ENCODE measurements at places on chromosomes 5 and 9.

DNA sequence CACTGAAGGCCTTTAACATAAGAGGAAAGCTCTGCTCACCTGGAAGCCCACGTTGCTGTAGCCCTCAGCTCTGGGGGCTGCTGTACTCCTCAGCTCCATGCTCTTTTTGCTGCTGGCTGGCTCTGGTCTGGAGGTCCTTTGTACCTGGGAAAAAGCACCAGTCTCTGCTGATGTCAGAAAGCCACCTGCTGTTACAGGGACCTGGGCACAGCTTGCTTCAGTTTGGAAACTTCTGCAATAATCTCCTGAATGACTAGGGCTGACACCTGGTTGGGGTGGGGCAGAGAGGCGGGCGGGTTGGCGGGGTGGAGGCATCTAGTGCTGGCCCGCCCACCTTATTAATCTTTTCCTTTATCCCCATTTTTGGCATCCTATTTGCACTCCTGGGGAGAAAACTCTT lies at the start of gene SLC28A3:
TSS of gene SLC28A3 (minus strand) at position 224 of the 400 bp plus-strand sequence. CDS start at position 99, 125 bp downstream.
- DNase-seq, result no peak

GRCh38 chr9:112193572-112194288 lies 18.6 kb upstream of the SUSD1 start:
- DNase-seq, result peak; percentile 48

GRCh38 chr5:16937503-16938161 lies 1.5 kb upstream of the MYO10 start:
- no peak for DNase-seq

DNA sequence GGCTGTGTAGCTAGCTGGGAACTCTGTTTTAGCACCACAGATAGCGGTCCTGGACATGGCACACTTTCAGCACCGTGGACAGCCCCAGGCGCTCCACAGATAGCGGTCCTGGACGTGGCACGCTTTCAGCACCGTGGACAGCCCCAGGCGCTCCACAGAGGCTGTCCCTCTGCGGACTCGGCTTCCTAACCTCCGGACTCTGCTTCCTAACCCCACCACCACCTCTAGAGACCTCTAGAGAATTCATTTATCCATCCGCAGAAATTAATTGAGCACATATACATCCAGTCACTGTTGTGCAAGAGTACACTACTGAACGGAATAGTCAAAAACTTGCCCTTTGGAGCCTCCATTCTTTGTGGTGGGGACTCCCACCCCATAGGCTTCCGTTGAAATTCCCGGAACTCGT lies 27.4 kb downstream of the UNC5A start:
- peak; percentile 96 for DNase-seq

GRCh38 chr9:137198051-137198901 lies 2.3 kb downstream of the TPRN start:
- DNase-seq, result no peak

DNA sequence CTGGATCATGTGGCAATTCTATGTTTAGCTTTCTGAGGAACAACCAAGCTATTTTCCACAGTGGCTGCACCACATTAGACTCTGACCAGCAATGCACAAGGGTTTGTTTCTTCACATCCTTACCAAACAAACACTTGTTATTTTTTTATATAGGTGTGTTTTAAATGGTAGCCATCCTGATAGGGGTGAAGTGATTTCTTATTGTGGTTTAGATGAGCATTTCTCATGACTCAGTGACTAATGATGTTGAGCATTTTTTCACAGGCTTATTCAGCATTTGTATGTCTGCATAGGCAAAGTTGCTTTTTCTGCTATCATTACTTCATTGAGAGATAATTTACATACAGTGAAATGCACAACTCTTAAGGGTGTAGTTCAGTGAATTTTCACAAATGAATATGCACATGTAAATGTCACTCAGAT lies 36.0 kb downstream of the ANKRD33B start:
- DNase-seq, result no peak

GRCh38 chr9:35001803-35002502 lies 12.4 kb downstream of the DNAJB5 start:
- no peak for DNase-seq

DNA sequence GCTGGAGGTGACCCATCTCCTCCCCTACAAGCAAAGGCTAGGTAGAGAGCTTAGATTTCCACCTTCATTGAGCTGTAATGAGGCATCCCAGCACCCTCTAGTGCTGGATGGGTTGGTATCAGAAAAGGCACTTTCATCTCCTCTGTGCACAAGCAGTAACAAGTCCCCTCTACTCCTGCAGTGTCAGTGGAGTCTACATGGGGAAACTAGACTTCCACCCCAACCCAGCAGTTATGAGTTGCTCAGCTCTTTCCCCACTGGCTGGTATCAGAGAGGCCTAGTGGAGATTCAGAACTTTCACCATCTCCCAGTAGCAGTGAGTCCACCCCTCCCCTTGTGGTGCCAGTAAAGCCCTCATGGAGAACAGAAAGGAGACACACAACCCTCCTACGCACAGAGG lies 17.9 kb downstream of the FCN1 start:
- no peak for DNase-seq

- DNase-seq, result peak; percentile 76
Observed at GRCh38 chr5:147578228-147579024, 68.6 kb upstream of the DPYSL3 start.

- no peak for DNase-seq
Observed at GRCh38 chr9:90251316-90251715, 391.3 kb downstream of the DIRAS2 start.

DNA sequence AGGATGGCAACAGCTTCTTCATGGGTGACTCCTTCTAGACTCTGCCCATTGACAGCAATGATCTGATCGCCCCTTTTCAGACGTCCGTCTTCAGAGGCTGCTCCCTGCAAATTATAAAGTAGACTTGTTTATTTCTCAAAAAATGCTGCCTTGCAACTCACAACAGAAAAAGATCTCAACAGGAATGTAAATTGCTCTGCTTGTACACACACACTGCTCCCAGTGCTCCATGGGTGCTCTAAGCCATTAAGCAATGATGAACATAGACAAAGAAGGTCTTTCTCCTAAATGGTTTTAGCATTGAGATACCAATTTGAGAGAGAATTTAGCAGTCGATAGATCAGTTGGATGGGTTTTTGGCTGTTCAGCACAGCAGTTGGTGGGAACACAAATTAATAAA lies 172.5 kb downstream of the MPDZ start:
- DNase-seq, result no peak

DNA sequence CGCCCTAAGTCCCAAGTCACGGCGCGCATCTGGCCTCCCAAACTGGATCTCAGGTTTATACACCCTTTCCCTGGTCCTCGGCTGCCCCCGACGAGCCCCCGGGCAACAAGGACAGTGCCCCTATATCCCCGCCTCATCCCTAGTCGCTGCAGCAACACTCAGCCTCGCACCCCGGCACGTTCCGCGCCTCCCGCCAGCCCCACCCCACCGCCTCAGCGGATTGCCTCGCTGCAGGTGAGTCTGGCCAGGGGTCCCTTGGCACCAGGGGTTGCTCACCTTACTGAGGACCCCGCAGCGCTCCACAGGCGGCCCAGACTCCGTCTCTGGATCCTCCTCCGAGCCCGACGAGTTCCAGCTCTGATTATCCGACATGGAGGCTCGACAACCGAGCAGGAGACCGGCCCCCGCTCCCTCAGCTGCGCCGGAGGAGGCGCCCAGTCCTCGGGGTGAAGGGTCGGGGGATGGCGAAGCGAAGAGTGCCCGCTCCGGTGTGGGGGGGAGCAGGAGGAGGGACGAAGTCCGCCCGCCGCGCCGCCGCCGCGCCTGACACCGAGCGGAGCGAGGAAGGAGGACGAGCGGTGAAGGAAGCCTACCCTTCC lies 494 bp downstream of the CERT1 start:
- peak; percentile 73 for DNase-seq

DNA sequence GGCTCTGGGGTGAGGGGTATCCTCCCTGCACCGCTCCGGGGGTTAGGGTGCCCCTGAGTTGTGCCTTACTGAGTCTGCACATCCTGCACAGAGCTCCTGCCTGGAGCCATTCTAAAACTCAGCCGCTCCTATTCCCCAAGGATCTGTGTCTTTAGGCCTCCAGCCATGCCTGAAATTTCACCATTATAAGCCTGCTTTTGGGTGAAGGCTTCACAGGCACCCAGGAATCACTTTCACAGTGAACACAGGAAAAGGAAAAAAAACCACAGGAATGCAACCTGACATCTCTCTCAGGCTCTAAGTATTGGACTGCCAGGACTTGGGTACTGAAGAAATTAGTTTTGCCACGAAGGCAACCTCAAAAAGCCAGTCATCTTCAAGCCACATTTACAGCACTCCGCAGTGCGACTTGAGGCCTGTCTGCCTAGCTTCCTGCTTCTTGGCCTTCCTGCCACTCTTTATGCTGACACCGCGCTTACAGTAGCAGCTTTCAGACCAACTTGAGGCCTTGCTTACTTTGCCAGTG lies 30.9 kb downstream of the GALNT10 start:
- DNase-seq, result peak; percentile 17

DNA sequence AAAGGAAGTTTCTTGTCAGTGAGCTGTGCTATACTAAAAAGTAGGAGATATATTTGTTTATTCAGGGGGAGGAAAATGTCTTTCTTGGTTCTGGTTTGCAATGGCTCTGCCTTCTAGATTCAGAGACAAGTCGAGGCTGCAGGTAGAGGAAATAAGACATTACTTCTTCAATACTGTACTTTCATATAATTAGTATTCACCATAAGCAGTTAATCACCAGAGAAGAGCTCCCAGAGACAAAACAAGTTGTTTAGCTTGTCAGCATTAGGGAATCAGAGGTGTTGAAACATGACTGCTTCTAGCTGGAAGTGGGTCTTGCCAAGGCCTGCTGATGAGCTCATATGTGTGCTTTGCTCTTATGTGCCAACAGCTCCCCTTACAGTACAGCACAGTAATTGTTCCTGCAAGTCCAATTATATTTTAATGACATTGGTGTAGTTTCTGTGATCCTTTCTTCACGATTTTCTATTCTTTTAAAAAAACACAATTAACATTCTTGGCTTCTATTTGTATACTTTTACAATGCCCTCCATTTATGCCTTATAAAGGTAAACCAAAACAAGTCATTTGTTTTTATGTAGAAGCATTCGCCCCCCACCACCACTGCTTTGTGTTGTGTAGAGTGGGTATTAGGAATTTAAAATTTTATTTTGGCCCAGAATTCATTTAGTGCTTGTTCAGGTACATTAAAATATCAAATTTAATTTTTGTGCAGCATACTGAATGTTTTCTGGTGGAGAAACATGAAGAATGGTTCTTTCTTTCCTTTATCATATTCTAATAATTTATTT lies 112.2 kb downstream of the RPS23 start:
- peak; percentile 80 for DNase-seq

GRCh38 chr5:72552041-72552557 lies 44.9 kb upstream of the ZNF366 start:
- DNase-seq, result no peak

DNA sequence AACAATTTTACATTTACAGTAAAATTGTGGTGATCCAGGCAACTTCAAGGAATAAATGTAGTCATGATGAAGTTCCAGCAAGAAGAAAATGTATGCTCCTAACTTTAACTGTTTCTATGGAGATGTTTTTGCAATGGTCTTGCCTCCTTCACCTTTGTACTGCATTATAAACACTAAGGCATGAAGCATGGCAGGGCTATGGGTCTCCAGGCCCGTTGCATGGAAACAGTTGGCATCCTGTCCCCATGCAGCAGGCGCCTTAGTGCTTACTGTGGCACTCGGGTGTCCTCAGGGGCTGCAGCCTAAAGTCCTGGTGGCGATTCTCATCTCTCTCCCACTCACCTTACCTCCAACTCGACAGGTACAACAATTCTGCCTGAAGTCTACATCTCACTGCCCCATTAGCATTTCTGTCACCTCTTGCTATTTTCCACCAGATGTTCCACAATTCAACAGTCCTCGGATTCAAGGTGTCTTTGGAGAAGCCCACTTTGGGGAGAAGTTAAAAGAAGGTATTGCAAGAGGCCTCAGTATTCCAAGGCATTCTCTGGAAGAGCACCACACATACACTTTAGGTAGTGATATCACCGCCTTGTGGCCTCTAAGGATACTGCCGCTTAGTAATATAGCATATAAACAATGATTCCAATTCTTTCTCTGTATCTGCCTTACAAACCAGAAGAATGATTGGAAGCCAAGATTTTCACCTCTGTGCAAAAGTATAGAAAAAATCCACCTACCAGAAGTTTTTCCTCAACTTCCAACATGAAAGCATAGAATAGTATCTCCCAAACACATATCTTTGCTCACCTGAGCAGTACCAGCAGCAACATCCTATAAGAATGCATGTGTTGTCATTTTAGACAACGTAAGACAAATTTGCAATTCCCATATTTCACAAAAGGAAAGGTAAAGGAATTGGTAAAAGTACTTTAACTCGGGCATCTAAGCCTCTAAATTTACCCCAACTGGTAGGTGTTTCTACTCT lies 5.1 kb downstream of the LIFR start:
- DNase-seq, result no peak

GRCh38 chr5:119036101-119036762 lies 34.7 kb upstream of the DMXL1 start:
- DNase-seq, result no peak

- no peak for DNase-seq
Observed at GRCh38 chr5:134982230-134982629, 14.5 kb downstream of the CATSPER3 start.

- DNase-seq, result no peak
Observed at GRCh38 chr5:169571355-169571754, 12.2 kb upstream of the SPDL1 start.

DNA sequence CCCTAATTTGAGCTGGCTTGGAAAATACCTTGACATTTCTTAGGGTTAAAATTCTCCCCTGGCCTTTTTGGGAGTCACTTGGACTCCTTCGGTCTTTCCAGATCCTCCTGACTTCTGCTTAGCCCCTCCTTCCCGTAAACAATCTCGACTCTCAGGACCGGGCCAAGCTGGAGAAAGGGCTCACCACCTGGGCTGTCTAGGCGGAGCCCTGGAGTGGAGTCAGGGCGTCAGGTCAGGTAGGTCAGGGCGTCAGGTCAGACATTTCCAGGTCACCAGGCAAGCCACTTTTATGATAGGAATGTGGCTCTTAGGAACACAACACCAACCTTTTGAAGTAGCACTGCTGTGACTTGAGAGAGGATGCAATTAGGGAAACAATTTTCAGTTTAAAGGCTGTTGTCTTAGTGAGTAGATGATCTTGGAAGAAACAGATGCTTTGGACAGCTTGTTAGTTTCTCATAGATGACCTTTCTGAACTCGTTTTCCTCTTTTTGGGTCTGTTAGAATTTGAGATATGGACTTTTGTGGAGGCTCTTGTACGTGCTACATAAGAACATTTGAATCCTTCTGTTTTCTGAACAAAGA lies 12.8 kb downstream of the OSTF1 start:
- DNase-seq, result peak; percentile 22

GRCh38 chr9:71602652-71603051 lies 165.7 kb downstream of the CEMIP2 start:
- DNase-seq, result no peak

- no peak for DNase-seq
Observed at GRCh38 chr5:139150367-139150999, 47.7 kb downstream of the SIL1 start.

- DNase-seq, result peak; percentile 72
Observed at GRCh38 chr5:179345183-179345432, 153 bp downstream of the ADAMTS2 start.

DNA sequence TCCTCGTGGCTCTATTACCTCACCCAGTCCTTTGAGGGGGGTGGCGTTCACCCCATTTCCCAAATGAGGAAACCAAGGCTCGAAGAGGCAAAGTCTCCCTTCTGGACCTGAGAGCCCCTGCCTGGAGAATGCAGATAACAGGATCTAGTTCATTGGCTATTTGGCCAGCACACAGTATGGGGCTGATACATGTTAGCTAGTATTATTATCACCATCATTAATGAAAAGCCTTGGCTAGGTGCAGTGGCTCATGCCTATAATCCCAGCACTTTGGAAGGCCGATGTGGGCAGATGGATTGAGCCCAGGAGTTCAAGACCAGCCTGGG lies 4.3 kb downstream of the SH3GLB2 start:
- no peak for DNase-seq

GRCh38 chr9:84139296-84140070 lies 158.9 kb downstream of the RMI1 start:
- DNase-seq, result no peak

All from kidney (tissue), 22 donors.